ENCODE measurements at places on chromosomes 12 and 14.

DNA sequence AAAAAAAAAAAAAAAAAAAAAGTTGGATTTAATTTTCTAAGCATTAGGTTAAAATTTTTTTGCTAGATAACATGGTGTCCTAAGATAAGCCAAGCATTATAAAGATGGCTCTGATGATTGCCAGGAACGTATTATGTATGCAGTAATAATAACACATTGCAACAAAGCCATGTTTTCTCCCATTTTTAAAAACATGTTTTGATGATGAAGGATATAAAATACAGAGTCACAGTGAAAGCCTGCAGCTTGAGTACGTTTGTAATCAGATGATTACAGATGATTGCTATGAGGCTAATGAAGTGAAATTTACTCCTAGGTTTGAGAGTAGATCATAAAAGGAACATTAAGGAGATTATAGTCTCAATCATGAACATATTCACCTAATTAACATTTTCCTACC, 13.3 kb upstream of the WDR89 start:
- no peak for DNase-seq

GRCh38 chr12:43758247-43758727, 303 bp downstream of the PUS7L start:
- DNase-seq, result peak; percentile 62

- no peak for DNase-seq
Observed at GRCh38 chr12:52238916-52239646, 6.0 kb downstream of the KRT7 start.

DNA sequence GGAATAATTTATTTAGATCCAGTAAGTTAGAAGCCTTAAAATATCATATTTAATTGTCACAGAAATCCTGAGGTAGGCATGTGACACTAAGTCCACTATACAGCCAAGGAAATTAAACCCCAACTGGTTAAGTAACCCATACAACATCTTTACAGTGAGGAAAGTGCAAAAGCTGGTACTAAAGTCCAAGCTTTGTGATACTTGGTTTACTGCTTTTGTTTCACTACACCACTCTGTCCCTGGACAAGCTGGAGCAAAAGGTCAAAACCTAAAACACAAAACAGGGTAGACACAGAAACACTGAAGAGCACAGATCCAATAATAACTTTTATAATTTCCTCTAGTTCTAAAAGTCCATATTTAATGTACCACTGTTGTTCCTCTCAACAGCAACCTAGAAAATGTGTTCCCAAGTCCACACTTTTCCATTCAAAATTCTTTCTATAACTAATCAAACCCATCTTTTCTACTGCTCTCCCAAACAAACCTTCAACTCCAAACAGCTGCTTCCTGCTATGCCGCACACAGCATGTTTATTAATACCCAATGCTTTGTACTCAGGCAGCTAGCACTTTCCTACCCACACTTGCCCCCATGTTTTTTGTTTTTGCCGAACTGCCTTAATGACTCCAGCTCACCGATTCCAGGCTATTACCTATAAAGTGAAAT, 90.9 kb downstream of the MED13L start:
- no peak for DNase-seq

GRCh38 chr12:45205165-45205825, 10.6 kb upstream of the ANO6 start:
- DNase-seq, result no peak

DNA sequence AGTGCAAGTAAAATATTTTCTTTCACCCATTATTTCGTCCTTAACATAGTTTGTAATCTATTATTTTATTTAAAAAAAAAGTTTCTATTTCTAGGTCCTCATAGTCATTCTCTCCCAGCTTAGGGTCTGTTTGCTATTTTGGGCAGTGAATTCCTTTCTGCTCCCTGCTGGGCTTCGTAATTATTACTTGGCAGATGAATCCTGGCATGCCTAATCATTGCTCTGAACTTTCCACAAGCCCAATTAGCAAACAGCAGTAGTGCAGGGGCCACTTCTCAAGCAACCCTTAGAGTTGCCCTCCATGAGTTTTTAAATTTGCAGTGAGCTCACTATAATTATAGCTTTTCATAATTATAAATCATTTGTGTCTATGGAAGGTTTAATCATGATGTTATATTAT, 1378.3 kb upstream of the SEL1L start:
- DNase-seq, result no peak

DNA sequence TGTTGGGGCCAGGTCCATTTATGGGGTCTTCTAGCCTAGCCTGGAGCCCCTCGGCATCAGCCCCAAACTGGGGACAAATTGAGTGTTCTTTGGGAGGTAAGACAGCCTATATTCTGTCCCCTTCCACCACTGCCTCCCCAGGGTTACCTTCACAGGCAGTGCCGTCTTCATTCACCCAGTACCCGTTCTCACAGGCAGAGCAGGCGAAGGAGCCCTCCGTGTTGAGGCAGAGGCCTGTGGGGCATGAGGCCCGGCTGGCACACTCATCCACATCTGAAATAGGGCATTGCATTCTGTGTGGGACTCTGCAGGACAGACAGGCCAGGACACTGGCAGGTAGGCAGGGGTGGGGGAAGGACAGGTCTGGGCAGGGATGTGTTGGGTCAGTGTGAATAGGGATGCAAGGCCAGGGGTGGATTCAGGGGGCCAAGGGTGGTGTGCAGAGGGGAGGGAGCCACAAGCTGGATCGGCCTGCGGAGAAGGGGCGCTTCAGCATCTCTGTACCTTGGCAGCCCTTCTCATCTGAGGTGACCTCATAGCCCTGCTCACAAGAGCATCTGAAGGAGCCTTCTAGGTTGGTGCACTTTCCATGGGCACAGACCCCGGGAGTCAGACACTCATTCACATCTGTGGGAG, 16.1 kb downstream of the ISCA2 start:
- no peak for DNase-seq

- DNase-seq, result no peak
Observed at GRCh38 chr14:44662250-44662891, 155.3 kb upstream of the FSCB start.

- DNase-seq, result peak; percentile 50
Observed at GRCh38 chr14:39015360-39015961, 87.6 kb downstream of the SEC23A start.

GRCh38 chr12:90029317-90029716, 320.7 kb upstream of the ATP2B1 start:
- DNase-seq, result no peak

DNA sequence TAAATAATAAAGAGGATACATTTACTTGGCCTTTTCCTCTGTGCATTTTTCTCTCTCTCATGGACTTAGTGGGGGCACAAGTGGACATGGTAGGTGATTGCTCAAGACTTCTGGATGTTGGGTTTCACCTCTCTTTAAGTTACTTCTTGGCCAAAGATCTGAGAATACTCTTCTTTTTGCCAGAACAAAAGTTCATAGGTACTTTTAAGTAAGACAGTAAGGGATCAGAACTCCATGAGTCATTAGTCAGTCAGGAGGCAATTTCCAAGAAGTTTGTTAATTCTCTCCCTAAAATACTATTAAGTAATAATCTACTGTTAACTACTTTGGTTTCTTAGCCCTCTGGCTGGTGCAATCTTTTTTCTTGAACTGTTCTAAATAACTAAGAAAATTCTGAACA, 84.2 kb downstream of the GRIP1 start:
- no peak for DNase-seq

DNA sequence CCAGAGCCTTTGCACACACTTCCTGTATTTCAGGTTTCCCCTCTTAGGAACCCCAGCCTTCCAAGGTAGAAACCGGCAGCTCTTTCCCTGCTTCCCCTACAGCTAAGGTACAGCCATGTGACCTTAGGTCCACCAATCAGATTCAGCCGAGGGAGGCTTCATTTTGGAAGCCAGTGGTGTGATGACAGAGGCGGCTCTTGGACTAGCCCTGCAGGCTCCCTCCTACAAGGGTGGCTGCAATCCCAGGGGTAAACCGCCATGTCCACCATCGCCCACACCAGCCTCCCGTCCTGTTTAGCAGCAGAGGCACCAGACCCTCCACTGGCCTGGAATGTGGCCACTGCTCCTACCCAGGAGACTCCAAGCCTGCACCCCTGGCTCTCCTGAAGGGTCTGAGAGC, 65.6 kb downstream of the SERPINA3 start:
- DNase-seq, result no peak

GRCh38 chr14:103052407-103052806, 4.9 kb downstream of the CDC42BPB start:
- no peak for DNase-seq

DNA sequence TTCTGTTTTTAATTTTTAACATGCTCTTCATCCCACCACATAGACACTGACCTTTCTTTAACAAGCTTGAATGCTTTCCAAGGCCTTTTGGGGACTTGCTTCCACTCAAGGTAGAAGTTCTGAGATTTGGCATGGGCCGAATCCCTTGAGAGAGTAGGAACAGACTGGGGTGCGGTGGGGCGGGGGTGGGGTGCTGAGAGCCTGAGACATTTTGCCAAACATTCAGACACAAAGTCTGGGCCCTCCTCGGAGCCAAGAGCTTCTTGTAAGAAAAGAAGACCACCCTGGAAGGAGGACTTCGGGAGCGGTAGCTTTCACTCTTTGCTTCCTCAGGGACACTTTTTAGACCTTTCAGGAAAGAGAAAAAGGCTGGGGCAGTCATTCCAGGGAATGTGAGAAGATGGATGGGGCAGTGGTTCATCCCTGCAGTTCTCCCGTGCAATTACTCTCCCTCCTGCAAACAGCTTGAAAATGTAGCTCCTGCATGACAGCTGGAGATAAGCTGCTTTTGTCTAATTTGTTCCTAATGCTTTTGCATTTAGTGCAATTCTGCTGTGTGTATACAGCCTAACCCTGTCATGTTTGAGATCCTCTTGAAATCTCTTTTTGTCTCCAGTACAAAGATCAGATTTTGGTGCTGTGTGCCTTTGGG, 16.3 kb upstream of the MYO1H start:
- no peak for DNase-seq

DNA sequence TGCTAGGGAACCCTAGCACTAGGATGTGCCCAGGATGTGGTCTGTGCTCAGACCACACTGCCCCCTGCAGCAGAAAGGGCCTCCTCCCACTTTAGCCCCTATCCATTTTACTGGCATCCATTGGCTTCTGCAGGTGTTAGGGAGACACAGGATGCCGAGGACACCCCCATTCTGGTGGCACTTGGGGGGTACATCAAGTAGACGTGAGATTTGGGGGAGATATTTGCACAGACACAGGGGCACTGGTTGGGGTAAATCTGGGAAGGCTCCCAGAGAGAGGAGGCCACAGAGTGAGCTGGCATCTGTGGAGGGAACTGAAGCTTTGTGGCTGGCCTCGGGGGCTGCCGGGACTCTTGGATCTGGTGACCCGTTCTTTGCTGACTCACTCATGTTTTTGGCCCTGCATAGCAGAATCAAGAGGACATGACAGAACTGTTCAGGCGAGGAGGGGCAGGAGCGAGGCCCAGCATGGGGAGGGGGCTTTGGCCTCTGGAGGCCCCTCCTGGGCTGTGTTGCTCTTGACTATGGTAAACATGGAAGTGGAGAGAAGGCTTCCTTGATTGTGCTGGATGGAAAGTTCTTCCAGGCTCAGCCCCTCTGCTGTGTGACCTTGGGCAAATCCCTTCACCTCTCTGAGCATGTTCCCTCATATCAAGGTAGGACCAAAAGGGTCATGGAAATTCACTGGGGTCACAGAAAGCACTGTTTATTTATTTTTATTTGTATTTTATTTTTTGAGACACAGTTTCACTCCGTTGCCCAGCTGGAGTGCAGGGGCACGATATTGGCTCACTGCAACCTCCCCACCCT, 1.8 kb downstream of the PLBD2 start:
- no peak for DNase-seq

DNA sequence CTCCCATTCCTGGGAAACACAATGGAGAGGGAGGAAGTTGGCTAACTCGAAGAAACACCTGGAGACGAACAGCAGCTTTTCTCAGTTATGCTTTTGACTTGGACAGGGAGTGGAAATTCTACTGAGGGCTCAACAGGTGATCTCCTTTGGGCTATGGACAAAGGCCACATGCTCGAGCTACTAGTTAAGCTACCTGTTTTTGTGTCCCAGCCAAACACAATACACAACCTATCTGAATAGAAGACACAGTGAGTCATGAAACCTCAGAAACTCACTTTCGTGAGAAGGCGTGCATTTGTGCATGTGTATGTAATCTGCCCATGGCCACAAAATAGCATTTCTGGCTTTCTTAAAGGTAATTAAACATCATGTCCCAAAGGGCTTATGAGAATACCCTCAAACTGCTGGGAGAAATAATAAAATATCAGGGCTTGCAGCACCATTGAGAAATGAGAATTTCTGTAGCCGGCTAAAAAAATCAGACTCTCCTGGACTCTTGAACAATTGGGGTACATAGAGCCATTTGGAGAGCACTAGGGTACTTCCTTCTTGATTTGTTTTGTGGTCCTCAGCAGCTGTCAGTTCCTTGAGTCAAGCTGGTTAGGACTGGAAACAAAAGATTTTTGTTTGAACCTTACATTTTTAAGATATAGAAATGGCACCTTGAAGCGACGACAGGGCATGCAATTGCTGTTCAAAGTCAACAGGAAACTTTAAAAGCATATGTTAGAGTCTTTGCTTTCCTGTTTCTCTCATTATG, 85.5 kb upstream of the PTHLH start:
- peak; percentile 12 for DNase-seq

- no peak for DNase-seq
Observed at GRCh38 chr14:104817930-104818713, 17.2 kb downstream of the ZBTB42 start.

- DNase-seq, result no peak
Observed at GRCh38 chr14:104277416-104278213, 139.2 kb downstream of the KIF26A start.

- no peak for DNase-seq
Observed at GRCh38 chr14:35112641-35113040, 9.1 kb downstream of the PPP2R3C start.

GRCh38 chr12:22100958-22101748, 55.1 kb downstream of the CMAS start:
- DNase-seq, result peak; percentile 74

DNA sequence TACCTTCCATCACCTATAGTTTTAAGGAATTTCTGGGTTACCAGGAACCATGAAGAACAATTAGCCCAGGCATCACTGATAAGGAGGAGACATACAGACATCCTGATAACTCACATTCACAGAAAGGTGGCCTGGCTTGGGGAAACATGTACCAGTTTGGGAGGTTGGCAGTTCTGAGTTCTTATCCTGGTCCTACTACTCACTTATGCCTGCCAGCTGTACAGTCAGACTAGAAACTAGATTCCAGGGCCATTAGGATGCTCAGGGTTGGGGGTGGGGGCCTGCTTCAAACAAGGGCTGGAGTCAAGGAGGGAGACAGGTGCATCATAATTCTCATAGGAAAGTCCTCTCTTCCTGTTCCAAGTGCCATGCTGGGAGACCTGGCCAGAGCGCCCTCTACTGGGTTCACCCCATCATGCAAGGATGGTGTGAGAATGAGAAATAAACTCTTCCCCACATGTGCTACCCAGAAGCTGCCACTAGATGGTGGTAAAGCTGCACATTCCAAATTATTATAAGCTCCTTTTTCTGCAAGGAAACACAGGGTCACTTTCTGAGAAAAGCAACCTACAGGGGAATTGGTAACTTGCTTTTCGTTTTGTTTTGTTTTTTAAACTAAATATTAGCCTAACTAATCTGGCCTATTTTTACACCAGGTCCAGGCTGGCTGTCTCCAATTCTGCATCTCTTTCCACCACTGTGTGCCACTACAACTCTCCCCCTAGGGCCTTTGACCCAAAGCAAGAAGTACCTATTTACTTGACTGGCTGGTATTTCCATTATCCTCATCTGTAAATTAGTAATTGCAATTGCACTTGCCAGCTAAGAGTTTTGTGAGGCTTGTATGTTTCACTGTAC, 14.5 kb downstream of the OAS2 start:
- DNase-seq, result peak; percentile 71
